Fibroblast of pulmonary artery (primary cell): ENCODE measurements at places on chromosomes 4 and X.

- no peak for DNase-seq
Measured at GRCh38 chr4:167383291-167383690, 149.0 kb upstream of the SPOCK3 start.

- DNase-seq: no peak
Measured at GRCh38 chrX:48472851-48473703, 2.9 kb upstream of the FTSJ1 start.

GRCh38 chr4:2172627-2173231 lies 69.2 kb downstream of the HAUS3 start:
- DNase-seq: no peak

DNA sequence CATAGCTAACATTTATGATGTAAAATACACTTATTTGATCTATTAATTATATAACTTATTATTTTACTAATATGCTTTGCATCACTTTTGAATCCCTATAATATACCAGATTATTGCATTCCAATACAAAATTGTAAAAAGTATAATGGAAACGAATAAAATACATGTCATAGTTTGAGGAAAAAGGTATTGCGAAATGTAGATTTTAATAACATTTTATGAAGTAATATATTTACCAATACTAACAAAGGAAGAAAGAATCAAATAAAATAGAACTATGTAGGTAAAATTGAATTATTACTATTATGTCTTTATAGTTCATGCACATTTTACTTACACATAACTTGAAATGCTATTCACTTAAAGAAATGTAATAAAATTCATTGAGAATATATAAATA lies 1300.2 kb downstream of the ADGRL3 start:
- DNase-seq: no peak

DNA sequence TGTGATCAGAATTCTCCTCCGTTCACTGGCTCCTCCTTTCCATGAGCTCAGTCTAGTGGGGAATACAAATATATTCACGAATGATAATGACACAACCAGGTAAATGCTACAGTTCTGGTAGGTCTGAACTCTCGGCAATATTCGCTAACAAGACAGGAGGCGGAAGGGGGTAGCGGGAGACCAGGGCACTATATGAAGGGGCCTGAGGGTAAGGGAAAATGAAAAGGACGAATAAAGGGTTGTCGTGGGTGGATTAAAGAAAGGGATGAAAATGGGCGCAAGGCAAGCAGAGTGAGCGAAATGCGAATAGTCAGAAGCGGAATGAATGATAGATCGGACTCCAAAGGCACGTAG lies 743 bp downstream of the NKAP start:
- no peak for DNase-seq

- DNase-seq: no peak
Measured at GRCh38 chr4:42676066-42676951, 19.4 kb upstream of the ATP8A1 start.

GRCh38 chr4:187478292-187479140 lies 517.1 kb upstream of the ZFP42 start:
- peak; percentile 48 for DNase-seq

GRCh38 chr4:1852904-1853623 lies 2.9 kb downstream of the LETM1 start:
- no peak for DNase-seq

- no peak for DNase-seq
Measured at GRCh38 chr4:176321589-176321988, 1.8 kb downstream of the SPCS3 start.

GRCh38 chr4:48558819-48559218 lies 68.8 kb downstream of the ZAR1 start:
- no peak for DNase-seq

DNA sequence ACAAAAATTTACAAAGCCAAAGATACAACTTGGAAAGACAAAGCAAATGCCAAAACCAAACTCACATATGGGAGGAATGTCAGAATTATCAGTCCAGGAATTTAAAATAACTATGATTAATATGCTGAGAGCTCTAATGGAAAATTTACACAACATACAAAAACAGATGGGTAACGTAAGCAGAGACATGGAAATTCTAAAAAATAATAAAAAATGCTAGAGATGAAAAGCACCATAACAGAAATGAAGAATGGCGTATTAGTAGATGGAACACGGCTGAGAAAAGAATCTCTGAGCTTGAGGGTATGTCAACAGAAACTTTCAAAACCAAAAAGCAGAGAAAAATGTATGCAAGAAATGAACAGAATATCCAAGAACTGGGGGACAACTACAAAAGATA lies 4.1 kb upstream of the MANBA start:
- peak; percentile 13 for DNase-seq

DNA sequence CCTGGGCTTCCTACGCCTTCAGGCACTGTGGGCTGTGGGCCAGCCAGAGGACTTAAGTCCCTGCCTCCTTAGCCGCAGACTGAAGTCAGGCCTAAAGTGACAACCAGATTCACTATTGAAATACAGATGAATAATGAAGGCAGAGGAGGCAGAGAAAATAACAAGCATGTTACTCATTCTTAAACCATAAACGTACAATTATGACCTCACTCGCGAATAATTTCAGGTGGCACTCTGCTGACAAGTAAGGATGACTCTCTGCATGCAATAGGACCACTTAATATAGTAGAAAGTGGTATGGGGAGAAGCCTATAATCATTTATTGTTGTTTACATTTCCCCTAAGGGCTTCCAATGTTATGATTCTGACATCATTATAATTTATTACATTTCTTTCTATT lies 409.2 kb upstream of the FGF13 start:
- no peak for DNase-seq

- no peak for DNase-seq
Measured at GRCh38 chr4:45910511-45910910, 213.3 kb downstream of the GABRG1 start.

DNA sequence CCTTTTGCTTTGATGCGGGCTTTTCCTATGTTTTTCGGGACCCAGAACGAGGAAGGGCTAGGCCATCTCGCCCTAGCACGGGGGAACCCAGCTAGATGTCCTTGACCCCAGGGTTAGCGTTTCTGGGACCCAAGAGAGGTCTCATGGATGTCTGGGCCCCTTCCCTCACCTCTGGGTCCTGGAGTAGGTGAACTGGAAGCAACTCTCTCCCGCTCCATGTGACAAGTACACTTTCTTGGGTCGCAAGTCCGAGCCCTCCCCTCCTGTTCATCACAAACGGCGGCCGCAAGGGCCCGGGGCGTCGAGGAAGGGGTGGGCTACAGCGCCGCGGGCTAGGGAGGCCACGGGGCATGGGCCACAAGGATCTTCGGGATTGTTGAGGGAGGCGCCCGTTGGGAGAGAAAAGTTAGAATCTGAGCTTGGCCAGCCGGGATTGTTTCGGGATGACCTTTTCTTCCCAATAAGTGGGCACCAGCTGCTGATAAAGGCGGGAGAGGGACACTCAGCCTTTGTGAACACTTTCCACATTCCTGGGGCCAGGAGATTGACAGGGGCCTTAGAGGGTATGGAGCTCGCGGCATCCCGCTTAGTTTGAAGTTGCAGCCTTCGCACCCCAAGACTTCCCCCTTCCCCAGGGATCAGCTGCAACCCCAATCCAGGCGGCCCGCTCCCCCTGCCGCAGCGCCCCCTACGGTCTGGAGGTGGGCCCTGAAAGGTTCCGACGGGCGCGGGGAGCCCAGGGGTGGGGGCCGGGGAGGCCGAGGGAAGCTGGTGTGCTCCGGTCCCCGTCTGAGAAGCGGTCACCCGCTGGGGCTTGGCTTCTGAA lies 136.9 kb upstream of the ZIC3 start:
- DNase-seq: no peak

GRCh38 chr4:56197387-56197786 lies 189.9 kb downstream of the AASDH start:
- DNase-seq: peak; percentile 15

DNA sequence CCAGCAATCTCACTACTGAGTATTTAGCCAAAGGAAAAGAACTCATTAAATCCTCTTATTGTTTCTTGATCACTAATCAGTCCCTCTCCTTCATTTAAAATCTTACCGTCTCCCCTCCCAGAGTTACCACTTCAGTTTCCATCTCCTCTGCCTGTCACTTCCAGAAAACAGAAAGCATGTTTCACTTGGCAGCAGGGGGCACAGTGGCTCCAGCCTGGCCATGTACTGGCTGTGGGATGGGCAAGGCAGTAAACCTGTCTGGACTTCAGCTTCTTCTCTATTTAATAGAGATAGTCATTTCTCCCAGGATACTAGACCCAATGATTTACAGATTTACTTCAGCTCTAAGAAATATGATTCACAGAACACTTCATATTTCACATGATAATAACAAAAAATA lies 63.2 kb downstream of the CD40LG start:
- DNase-seq: peak; percentile 50

- peak; percentile 11 for DNase-seq
Measured at GRCh38 chr4:75477201-75477600, 37.0 kb downstream of the RCHY1 start.

GRCh38 chrX:16552546-16552945 lies 97.4 kb upstream of the S100G start:
- DNase-seq: peak; percentile 37

GRCh38 chrX:17542123-17542522 lies 167.1 kb downstream of the NHS start:
- DNase-seq: no peak

DNA sequence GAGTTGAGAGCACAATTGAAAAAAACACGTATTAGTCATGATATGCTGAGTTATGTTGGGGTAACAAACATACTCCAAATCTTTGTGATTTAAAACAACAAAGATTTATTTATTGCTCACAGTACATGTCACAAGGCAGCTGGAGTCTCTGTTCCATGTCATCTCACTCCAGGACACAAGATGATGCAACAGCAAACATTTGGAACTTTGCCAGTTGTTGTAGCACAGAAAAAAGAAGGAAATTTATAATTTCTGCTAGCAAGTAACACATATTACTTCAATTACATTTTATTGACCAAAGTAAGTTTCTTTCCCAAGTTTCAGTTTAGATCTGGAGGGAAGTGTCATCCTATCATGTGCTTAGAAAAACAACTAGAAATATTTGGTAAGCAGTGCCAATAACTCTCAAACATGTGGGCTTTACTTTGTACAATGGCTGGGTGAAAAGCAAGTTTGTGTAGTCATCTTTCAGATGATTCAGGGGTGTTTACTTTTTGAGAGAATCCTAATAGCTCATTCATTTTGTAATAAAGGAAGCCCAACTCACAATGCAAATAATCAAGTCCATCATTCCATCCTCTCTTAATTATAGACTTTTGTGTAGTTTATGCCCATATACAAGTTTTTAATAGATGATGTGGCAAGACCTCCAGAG lies 452.3 kb downstream of the ZIC3 start:
- peak; percentile 0 for DNase-seq

- peak; percentile 96 for DNase-seq
Measured at GRCh38 chrX:13223868-13224567, 95.8 kb downstream of the ATXN3L start.

- DNase-seq: no peak
Measured at GRCh38 chrX:139026811-139027210, 315.3 kb upstream of the FGF13 start.

DNA sequence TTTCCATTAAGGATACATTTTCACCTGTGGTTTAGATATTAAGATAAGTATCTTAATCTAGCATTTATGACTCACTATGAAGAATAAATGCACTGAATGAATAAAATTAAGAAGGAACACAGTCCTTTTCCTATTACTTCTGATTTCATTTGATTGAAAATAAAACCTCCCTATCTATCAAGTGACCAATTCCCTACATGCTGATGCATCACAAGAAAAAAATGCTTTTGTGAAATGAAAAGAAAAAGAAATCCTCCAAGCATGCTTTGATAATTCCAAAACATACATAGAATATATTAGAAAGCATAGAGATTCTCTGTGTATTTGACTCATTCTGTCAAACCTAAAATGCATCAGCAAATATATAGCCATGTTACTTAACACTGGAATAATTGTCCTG lies 37.1 kb downstream of the PCDH10 start:
- DNase-seq: no peak

DNA sequence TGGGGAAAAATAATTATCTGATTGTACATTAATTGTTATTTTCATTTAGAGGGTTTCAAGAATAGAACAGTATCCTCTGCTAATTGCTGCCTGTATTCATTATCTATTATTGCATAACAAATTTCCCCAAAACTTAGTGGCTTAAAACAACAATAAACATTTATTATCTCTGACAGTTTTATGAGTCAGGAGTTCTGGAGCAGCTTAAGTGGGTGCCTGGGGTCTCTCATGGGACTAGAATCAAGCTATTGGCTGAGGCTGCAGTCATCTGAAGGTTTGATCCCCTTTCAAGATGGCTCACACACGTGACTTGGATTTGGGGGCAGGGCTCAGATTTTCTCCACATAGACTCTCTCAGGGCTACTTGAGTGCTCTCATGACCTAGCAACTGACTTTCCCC lies 98.1 kb upstream of the JADE1 start:
- no peak for DNase-seq

DNA sequence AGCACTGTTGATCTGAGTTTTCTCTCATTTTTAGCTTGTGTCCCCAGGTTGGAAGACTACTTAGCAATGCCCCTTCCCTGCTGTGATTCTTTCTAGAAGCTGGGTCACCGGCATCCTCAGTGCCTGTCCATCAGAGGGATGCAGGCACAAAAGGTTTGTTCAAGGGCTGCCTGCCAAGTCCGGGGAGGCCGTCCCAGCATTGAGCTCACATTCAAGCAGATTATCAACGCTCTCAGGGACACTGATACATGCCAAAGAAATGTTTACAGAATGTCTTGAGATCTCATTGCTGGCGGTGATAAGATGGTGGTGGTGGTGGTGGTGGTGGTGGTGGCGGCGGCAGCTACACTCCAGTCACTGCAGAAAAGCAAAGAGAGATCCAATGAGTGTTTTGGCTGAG lies 79.6 kb upstream of the VCX3A start:
- DNase-seq: no peak

DNA sequence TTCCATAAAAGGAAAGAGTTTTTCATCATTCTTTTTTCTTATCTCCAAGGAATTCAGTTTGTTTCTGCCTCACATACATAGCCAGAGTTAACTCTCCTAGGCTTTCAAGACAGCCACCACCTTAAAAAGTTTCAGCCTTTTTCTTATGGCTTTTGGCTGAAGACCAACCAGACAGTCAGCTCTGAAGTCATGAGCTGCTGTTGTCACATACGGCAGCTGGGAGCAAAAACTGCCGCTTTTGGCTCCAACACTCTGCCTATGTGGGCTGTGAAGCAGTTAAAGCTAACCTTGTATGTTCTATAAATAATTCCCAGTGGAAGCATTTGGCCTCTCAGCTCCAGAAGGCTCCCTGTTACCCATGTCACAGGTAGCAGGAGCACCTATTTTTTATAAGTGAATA lies 104.1 kb downstream of the KLHL4 start:
- peak; percentile 82 for DNase-seq

- no peak for DNase-seq
Measured at GRCh38 chr4:38119668-38120385, 159.6 kb downstream of the PTTG2 start.

- peak; percentile 57 for DNase-seq
Measured at GRCh38 chrX:107729558-107730297, 45.9 kb downstream of the TSC22D3 start.

DNA sequence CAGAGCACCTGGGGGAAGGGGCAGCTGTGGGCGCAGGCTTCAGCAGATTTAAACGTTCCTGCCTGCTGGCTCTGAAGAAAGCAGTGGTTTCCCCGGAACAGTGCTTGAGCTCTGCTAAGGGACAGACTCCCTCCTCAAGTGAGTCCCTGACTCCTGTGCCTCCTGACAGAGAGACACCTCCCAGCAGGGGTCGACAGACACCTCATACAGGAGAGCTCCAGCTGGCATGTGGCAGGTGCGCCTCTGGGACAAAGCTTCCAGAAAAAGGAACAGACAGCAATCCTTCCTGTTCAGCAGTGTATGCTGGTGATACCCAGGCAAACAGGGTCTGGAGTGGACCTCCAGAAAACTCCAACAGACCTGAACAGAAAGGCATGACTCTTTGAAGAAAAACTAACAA lies 68.1 kb downstream of the ZC4H2 start:
- no peak for DNase-seq

- no peak for DNase-seq
Measured at GRCh38 chrX:1531096-1531890, 5.7 kb downstream of the P2RY8 start.
